ENCODE measurements at places on chromosomes 7 and 10.

DNA sequence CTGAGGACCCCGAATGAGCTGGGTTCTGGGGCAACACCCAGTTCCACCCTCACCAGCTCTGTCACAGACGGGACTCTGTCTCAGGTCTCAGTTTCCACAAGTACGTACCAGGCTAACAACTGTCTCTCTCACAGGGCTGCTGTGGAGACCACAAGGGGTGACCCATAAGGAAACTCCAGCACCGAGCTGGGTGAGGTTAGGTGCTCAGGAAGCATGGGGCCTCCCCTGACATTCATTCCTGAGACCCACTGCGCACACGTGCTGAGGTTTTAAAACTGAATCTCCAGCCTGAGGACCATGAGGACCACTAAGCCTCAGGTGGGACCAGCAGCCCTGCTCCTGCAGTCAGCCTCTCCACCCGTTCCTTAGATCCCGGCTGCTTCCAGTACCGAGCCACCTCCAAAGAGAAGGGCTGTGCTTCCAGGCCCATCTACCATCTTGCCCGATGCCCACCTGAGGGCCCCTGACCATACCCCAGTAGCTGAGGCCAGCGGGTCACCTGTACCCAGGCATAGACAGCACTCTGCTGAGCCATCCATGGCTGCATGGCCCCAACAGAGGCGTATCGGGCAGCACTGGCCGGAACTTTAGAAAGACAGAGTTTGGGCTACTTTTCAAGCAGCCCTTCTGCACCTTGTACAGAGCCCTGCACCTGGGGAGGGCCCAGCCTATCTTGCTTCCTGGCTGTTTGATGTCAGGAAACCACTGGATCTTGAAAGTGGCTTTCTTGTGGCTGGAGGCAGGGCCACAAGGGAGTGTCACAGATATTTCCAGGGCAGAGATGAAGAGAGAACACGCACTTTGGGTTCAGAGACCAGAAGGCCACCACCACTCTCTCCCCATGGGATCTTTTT lies 18.7 kb downstream of the HSPA12A start:
- DNase-seq = no peak

GRCh38 chr10:11006428-11006825 lies 11.2 kb upstream of the CELF2 start:
- DNase-seq = no peak

DNA sequence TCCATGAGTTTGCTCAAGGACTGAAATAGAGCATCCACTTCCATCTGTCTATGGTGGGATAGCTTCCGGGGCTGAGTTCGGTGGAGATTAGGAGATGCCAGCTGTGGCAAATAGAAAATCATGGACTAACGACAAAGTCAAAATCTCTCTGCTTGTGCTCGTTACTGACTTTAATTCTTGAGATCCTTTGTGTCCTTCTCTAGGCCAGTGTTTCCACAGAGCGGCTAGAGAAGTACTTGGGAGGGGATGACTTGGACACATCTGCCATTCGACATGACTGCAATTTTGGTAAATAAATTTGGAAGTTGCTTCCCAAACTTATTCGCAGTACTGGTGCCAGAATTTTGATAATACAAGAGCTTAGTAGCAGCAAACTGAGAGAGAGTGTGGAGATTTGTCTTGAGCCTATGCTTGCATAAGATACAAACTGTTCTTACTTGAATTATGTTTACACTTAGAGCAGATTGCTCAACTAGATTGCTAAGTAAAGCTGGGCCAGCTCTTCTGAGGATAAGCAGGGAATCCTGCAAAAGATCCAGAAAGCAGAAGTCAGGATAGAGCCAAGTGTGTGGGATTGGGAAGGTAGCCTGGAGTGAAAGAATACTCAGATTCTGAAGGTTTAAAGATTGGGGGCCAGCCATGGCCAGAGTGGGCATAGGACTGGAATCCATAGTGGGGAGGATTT lies 27.6 kb downstream of the ABCC2 start:
- no peak for DNase-seq

DNA sequence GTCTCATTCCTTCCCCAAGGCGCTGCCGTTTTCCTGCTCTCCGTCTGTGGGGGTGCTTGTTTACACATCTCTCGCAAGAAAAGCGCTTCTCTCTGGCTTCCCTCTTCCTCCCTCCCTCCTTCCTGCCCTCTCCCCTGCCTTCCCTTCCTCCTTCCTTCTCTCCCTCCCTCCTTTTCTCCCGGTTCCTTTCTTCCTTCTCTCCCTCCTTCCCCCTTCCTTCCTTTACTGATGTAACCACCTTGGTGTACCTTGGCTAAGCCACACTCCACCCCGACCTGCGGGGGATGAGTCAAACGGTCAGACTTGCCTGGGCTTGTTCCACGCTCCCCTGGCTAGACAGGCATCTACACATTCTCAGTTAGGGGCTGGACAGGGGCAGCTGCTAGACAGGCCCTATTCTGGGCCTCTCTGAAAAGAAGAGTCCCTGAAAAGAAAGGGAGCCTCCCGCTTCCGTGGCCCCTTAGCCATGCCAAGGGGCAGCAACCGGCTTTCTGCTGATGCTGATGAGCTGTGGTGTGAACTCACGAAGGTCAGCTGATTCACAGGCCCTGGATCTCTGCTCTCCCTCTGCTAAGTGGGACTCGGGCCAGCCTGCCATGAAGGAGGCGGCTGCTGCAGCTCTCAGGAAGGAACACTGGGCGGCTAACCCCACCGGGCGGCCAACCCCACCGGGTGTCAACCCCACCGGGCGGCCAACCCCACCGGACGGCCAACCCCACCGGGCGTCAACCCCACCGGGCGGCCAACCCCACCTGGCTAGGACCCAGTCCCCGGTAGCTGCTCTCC lies 216.8 kb downstream of the TCERG1L start:
- DNase-seq = no peak

- no peak for DNase-seq
Measured at GRCh38 chr7:117171106-117171505, 151.8 kb downstream of the WNT2 start.

DNA sequence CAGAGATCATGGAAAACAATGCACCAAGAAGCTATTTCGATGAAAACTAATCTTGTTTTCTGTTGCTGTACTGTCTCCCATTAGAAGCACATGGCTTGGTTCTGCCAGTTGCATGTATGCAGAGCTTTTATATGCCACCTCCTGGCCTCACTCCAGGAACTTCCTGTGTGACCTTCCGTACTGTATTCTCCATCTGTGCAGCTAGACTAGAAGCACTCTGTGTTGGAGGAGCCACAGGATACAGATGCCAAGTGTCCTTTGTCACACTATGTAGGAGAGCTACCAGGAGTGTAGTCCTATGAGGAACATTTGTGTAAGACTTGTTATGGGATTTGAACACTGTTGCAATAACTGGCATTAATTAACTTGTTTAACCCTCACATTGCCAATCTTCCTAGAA lies 503.5 kb upstream of the TPK1 start:
- DNase-seq = no peak

GRCh38 chr10:7329219-7329618 lies 81.6 kb downstream of the SFMBT2 start:
- DNase-seq = no peak

- DNase-seq = no peak
Measured at GRCh38 chr10:94412449-94412848, 10.1 kb downstream of the TBC1D12 start.

GRCh38 chr10:109393425-109393824 lies 529.9 kb downstream of the XPNPEP1 start:
- DNase-seq = no peak

DNA sequence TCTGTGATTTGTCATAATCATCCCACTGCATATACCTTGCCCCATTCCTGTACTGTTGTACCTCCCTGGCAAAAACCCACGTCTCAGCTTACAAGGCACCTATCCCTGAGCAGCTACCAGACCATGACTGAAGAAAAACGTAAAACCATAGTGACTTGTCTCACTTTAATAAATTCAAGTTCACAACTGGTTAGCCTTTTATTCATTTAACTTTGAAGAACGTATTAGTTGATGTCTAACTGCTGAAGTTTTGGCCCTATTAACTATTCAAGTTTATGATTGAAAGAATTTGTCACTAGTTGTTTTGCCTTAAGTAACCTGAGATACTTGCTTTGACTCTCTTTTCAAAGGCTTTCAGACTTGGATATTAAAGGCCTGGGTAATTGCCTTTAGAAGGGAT lies 59.7 kb downstream of the GALNT11 start:
- DNase-seq = no peak

- peak; percentile 12 for DNase-seq
Measured at GRCh38 chr7:90892213-90892612, 296.1 kb downstream of the CDK14 start.
